Astrocyte (in vitro differentiated cells and primary cell): ENCODE measurements at places on chromosomes 4 and X. TPM values are rescaled to one million over a fixed set of nuclear protein-coding genes. Genes with fewer than 3 reads are reported as not detected.

GRCh38 chrX:9853307-9853706 lies 67.1 kb downstream of the SHROOM2 start:
- H3K4me1 ChIP-seq: no peaks in the 10 kb centered on the region
- no peaks in the 10 kb centered on the region for H3K27me3 ChIP-seq
- DNase-seq: no peak
- no peak overlapping the region for H3K27ac ChIP-seq
- no peaks in the 10 kb centered on the region for H3K36me3 ChIP-seq

DNA sequence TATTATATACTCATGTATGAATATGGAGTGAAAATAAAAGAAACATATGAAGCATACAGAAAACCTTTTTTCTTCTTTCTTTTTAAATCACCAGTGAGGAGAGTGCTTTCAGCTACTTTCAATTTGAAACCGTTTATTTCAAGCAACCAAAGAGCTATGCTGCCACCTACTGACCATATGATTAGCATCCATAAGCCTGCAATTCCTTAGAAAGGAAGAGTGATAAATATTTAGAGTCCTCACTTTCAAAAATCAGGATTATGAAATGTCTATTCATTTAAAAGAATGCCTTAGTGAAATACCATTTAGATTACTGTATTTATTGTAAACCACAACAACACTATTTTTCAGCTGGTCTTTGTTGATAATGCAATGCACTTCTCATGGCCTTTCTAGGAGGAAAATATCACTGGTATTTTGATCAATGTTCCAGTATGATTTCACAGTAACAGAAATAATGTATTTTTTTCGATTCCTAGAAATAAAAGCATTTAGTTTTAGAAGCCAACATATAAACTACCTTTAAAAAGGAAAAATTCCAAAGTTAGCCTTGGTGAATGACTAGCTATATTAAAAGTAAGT lies 667.6 kb downstream of the PCDH18 start:
- no peaks in the 10 kb centered on the region for H3K36me3 ChIP-seq
- peak; percentile 52 for DNase-seq
- H3K4me3 ChIP-seq: no peak overlapping the region
- H3K27ac ChIP-seq: no peak overlapping the region
- H3K27me3 ChIP-seq: no peaks in the 10 kb centered on the region

- no peaks in the 10 kb centered on the region for H3K27me3 ChIP-seq
- H3K36me3 ChIP-seq: peaks cover 5% of the 10 kb centered on the region
- H3K27ac ChIP-seq: peak overlapping the region; percentile 82
- no peak for DNase-seq
- peaks cover 22% of the 10 kb centered on the region for H3K4me1 ChIP-seq
These were observed 34.1 kb downstream of the PLS3 start for GRCh38 chrX:115595049-115595448.

C4orf51 gene
- total RNA-seq: not detected in 2 replicates

GRCh38 chrX:13048280-13048679 lies 3.9 kb upstream of the FAM9C start:
- no peaks in the 10 kb centered on the region for H3K36me3 ChIP-seq
- H3K27ac ChIP-seq: no peak overlapping the region
- DNase-seq: no peak
- H3K4me3 ChIP-seq: no peak overlapping the region
- no peaks in the 10 kb centered on the region for H3K27me3 ChIP-seq
- no peaks in the 10 kb centered on the region for H3K4me1 ChIP-seq

RNF175 gene
- 1.0 TPM in 2 replicates for total RNA-seq

GRCh38 chrX:2693113-2694002 lies 2.3 kb downstream of the CD99 start:
- DNase-seq: no peak
- no peaks in the 10 kb centered on the region for H3K27me3 ChIP-seq
- H3K4me3 ChIP-seq: peak overlapping the region; percentile 84
- H3K36me3 ChIP-seq: peaks cover 4% of the 10 kb centered on the region

GRCh38 chrX:46782034-46782433 lies 23.1 kb upstream of the SLC9A7 start:
- peaks cover 7% of the 10 kb centered on the region for H3K4me1 ChIP-seq
- H3K4me3 ChIP-seq: no peak overlapping the region
- no peaks in the 10 kb centered on the region for H3K36me3 ChIP-seq

- peaks cover 7% of the 10 kb centered on the region for H3K4me1 ChIP-seq
- peaks cover 3% of the 10 kb centered on the region for H3K27me3 ChIP-seq
- no peak for DNase-seq
- no peaks in the 10 kb centered on the region for H3K36me3 ChIP-seq
- no peak overlapping the region for H3K4me3 ChIP-seq
These were observed 199.8 kb upstream of the GATB start for GRCh38 chr4:151960449-151961230.

DNA sequence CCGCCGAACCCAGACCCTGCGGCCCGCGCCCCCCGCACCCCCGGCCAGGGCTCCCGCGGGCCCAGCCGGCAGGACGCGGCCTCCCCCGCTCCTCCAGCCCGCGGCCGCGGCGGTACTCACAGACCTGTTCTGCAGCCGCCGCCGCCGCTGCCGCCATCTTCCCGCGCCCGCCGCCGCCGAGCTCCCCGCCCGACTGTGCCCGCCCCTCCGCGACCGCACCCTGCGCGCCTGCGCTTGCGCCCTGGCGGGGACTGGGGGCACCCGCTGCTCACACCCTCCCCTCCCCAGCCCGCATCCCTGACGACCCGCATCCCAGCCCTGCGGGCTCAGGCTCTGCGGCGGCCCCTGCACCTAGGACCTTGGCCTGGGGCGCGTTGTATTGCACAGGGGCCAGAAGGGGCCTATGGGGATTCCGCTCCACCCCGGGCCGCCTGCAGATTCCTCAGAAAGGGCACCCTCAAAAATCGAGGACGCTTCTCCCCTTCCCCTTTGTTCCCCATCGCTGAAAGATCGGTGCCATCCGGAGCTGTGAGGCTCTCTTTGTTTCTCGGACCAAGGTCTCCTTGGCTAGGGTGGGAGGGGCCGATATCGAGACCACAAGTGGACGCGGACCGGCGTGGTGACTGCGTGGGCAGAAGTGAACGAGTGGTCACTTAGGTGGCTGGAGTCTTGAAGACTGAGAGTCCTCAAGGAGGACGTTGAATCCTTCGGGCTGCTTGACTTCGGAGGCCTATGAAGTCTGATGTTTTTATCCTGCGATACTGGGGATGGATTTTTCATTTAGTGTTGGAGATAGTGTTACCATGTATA lies at the start of gene SGCB:
TSS of gene SGCB (minus strand) at position 197 of the 810 bp plus-strand sequence. CDS start at position 157, 40 bp downstream.
- peak within 1 kb of the TSS; percentile 45 for H3K27ac ChIP-seq
- no peaks in the 10 kb centered on the region for H3K36me3 ChIP-seq
- peaks cover 4% of the 10 kb centered on the region for H3K27me3 ChIP-seq
- DNase-seq: peak; percentile 23
